ENCODE measurements at places on chromosomes 12 and 14.

DNA sequence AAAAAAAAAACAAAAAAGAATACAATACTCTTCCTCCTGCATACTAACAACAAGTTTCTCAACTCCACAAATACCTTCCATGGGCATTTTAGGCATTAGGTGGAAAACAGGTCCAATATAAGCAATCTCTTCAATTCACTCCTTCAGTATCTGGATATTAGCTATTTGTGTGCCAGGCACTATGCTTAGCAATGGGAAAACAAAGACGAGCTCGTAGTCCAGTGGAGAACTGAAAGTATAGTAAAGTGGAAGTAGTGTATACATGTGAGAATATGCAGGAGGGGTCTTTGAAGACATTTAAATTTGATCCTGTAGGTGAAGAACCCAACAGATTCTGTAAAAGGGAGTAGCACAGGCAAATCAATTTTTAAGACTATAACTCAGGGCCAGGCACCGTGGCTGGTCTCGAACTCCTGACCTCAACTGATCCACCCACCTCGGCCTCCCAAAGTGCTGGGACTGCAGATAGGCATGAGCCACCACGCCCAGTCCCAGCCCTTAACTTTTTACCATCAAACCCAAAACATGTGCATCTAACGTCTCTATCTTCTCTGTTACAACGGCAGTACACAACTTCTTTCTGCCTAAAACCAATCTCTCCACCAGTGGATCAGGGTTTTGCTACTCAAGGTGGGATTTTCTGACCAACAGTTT lies 10.6 kb downstream of the HECTD1 start:
- no peak for DNase-seq

- no peak for DNase-seq
Observed at GRCh38 chr14:99258341-99258861, 13.6 kb downstream of the BCL11B start.

GRCh38 chr14:95696741-95697140 lies 10.5 kb downstream of the TCL1B start:
- no peak for DNase-seq

DNA sequence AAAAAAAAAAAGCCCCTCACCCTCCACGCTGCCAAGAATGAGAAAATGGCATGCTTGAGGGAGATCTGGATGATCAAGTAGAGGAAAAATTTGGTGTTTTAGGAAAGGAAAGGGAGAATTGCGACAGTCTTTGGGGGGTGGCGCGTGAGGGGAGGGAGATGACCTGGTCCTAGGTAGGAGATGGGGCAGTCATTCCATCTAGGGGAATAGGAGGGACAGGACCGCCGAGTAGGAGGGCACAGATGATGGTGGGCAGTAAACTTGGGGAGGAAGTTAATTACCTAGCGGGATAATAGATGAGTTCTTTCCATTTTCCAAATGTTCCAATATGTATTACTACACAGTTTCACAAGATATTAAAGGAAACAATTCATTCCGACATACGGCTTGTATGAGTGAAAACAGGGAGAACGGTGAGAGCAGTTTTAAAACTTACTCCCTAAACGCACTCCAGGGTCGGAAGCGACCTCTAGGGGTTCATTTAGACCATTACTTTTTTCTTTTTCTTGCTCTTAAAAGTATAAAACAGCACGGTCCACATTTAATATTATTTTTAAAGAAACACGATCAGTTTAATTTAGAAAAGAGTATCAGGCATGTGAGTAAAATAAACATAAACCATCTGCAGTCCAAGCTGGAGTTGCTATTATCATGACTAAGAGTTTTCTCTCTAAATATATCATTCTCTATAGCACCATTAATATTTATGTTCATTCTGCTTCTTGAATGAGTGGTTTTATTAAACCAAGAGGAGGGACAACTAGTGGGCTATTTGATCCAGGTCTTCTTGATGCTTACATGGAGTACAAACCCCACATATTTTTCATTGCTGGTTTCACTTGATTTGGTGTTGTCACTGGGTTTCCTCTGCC lies 3.0 kb upstream of the FNTB start:
- DNase-seq = peak; percentile 51

- DNase-seq = no peak
Observed at GRCh38 chr14:96261053-96261452, 5.0 kb downstream of the BDKRB1 start.

DNA sequence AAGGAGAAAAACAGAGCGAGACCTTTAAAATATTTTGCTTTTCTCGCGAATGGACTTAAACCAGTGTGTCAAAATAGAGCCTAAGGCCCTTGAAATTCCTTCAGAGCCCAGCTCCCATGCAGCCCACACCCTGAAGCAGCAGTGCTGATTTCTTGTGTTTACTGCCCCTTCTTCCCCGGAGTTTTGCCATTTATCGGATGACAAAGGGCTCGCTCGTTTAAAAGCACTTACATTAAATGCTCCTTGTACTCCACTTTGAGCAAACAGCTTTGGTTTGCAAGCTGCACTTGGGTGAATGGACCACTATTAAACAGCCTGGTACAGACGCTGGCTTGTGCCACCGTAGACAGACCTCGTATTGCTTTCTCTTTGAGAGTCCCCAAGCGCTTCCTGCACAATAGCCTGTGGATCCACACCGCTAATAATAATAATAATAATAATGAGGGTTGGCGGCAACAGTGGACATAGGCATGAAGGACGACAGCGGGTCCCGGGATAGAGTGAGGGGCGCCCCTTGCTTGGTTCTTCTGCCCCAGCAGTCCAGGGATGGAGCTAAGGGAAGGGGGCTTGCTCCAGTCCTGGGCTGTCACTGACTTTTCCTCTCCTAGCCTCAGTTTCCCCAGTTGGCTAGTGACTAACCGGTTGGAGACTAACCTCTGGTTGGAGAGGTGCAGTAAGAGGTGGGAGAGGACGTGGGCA lies 6.6 kb downstream of the DLK1 start:
- DNase-seq = no peak

- no peak for DNase-seq
Observed at GRCh38 chr14:24630087-24630871, 3.7 kb downstream of the GZMB start.

DNA sequence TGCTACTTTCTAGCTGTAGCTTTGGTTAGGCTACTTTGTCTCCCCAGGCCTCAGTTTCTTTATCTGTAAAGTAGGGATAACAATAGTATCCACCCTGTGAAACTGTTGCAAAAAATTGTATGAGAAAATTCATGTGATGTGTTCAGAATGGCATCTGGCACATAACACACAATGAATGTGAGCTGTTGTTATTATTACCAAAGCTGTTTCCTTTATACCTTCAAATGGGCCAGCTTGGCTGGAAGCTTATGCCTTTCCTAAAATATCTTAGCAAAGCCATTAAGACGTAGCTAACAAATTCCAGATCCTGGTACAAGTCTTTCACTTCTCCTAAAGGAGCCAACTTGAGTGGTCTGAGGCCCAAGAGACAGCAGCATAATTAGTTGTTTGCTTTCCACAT lies 25.2 kb upstream of the MANSC4 start:
- DNase-seq = no peak

DNA sequence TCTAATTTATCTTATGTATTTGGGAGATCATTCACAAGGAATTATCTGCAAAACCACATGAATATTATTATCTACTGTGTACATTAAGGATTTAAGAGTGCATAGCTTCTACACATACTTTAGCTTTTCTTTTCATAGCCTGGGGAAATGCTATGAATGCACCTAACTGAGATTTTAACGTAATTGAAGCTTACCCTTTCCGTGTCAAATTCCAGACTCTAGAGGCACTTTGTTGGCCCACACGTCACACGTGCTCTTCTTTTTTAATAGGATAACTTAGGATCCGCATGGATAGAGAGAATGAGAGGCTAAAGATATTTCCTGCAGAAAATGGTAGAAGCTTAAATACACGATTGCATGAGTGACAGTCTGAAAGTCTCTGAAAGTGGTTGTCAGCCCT lies 481.1 kb downstream of the PCNX1 start:
- no peak for DNase-seq

GRCh38 chr14:55760789-55761566 lies 181.0 kb downstream of the KTN1 start:
- DNase-seq = no peak

DNA sequence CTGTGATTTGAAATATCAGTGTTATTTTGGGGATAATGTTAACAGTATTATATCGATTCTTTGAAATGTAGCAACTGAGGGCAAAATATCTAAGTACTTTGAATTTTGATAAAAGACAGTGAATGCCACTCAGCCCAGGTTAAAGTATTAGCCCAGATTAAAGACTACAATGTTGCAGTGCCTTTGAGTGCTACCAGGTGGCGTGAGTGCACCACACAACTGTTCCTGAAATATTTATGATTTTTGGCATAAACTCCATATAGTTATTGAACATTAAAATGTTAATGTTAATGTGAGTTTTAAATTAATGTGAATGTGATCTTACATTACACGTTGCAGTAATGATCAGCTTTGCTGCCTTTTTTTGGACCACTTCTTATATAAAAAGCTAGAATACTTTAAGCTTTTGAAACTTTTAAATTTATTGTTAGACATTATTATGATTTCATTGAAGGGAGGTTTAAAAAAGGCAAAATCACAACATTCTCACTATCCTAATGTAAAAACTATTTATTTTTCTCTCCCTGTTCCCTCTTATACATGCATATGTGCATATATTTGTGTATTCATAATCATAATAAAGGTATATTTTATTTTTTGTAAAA lies 22.5 kb downstream of the MRPS35 start:
- no peak for DNase-seq

DNA sequence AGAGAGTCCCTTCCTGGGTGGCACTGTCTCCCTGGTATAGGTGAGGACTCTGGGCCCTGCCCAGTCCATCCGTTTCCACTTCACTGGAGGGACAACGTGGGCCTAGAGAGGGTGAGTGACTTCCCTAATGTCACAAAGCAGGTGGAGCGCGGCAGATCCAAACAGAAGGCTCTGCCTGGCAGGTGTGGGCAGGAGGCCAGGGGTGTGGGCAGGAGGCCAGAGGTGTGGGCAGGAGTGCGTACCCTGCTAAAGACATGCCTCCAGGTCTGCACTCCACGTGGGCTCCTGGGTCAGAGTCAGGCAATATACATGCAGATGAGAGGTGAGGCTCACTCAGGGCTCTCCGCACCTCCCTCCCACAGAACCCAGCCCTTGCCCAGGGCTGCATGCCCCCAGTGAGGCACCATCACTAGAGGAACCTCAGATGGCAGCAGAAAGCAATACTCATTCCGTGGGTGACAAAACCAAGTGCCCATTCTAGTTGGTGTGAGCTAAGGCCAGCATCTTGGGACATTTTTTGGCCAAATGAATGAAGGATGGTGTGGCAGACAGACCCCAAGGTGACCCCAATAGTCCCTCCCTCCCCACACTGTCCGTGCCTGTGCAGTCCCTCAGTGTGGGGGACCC lies 271.6 kb upstream of the RTL1 start:
- DNase-seq = no peak

DNA sequence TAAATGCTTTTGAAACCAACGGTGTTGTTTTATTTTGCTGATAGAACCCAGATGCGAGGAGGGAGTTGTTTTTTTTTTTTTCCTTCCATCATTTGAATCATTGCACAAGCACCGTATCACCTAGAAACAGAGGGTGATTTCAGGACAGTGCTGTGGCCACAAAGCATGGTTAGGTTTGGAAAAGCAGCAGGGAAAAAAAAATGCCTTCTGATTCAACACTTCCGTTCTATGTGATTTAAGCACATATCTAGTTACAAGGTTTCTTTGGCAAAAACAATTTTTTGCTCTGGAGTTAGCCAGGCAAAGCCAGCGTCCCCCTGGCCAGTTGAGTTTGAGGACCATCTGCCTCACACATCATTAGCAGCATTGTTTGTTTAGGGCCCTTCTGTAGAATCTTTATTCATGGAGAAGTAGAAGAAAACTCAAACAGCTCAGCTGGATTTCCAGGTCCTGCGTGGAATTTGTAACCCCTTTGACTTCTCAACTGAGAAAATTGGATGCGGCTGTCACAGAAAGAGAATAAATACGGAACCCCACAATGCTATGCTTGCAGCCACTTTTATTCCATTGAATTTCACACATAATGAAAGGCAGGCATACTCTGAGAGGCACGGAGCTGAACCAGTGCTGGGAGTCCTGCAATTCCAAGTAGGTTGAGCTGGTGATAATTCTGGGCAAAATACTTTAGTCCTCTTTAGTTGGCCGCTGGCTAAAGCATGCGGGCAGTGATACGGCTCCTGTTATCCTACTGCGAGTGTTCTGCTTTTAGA lies 17.0 kb upstream of the WNT5B start:
- no peak for DNase-seq

- DNase-seq = no peak
Observed at GRCh38 chr12:24996102-24996797, 47.3 kb upstream of the BCAT1 start.

- no peak for DNase-seq
Observed at GRCh38 chr14:84482256-84483071, 1047.5 kb upstream of the FLRT2 start.

GRCh38 chr14:68796418-68797101 lies 3.7 kb upstream of the ZFP36L1 start:
- no peak for DNase-seq

DNA sequence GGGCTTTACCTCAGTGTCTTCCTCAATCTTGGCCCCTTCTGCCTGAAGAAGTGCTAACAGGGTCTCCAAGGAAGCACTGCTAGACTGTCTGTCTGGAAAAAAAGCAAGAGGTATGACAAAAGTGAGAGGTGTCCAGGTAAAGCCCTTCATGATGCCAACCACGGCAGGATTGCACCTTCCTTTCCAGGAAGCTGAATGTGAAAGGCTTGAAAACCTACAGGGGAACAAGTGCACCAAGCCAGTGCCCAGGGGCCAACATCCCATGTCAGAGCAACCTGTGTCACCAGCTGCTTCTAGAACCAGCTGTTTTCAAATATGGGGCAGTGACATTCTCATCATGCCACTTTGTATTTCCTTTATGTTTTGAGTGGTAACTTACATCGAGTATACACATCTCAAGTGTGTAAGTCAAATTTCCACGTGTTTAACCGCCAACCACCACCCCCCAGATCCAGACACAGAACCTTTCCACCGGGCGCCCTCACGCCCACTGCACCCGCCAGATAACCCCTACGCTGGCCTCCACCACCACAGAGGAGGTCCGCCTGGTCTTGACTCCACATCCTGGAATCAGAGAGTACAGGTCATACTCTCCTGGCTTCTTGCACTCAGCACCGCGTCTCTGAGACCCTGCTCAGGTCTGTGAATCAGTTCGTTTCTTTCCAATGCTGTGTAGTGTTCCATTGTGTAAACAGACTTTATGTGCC lies 27.3 kb downstream of the VPS37B start:
- no peak for DNase-seq

DNA sequence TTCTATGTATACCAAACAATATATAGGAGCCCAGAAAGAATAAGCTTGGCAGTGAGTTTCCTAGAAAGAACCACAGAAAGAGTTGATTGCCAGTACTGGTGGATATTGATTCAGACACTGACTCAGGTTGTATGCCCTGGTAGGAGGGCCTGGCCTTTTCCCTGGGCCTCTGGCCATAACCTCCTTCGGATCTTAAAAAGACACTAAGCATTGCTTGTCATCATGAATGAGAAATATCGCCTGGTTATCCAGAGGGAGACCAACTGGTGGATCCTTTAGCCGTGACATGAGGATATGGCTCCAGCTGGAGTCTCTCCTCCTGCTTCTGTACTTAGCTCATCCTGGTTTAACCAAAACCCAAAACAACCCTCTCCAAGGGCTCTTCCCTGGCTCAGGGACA lies 231.5 kb downstream of the MSRB3 start:
- no peak for DNase-seq

- DNase-seq = peak; percentile 65
Observed at GRCh38 chr14:96461950-96462798, 40.0 kb upstream of the PAPOLA start.

GRCh38 chr12:91825999-91826398 lies 319.6 kb downstream of the BTG1 start:
- DNase-seq = no peak

- no peak for DNase-seq
Observed at GRCh38 chr14:25111061-25111601, 61.2 kb upstream of the STXBP6 start.

- DNase-seq = peak; percentile 81
Observed at GRCh38 chr14:97978341-97978740, 1181.2 kb downstream of the VRK1 start.

Measured in colonic mucosa (tissue), 4 donors.